ENCODE measurements at places on chromosomes 2 and 18.
A peak's percentile ranks its signal among the peaks of the same experiment; 100 is the strongest.

DNA sequence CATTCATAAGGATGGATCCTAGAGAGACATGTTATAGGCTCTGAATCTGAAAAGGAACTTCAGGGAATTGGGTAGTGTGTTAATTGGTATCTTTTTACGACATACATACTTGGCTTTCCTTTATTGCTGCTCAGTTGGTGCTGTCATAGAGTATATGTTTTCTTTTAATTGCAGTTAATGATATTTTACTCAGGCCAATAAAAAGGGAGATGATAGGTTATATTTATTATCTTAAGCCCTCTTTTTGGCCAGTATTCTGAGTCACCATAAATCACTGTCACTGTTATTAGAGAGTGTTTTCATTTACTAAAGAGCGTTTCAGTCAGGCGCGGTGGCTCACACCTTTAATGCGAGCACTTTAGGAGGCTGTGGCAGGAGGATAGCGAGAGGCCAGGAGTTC, 47.6 kb downstream of the RALBP1 start:
- DNase-seq = no peak

DNA sequence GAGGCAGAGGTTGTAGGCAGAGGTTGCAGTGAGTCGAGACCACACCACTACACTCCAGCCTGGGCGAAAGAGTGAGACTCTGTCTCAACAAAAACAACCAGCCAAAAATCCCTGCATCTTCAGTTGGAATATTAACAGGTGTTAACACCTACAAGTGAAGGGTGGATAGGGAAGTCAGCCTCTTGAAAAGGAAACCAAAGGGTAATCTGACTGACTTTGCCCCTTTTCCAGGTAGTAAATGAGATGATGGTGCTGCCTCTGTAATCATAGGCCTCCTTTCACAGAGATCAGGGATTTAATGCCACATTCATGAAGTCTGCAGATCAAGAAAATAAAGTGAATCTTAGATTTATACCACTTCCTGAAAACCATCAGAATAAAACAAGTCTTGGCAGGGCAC, 133.6 kb downstream of the GALNT1 start:
- DNase-seq = no peak

DNA sequence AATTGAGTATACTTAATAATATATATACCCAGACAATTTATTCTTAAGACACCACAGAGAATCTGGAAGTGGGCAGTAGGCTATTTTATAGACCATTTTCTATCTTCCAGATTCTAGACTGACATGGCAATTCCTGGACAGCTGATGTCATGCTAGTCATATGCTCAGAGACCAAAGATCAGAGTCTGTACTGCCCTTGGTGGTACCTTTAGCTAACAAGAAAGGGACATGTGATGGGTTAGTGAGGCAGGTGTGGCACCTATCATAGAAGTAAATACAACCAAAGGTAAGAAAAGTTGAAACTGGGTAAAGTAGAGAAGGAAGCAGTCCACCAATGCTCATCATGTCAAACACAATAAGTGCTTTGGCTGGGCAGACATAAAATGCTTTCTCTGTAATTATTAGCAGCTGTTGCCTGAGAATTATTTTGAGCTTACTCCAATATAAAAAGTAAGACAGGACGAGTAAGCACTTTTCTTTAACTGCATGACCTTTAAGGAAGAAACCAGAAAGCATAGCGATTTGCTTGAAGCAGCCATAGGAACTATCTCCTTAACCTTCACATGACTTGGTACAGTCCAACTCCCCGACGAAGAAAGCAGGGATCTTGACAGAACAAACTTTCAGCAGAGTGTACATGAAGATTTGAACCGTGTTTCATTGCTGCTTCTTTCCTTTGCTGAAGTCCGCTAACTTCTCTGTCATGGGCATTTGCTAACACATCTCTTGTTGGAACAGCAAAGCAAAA, 47.1 kb downstream of the SLC40A1 start:
- DNase-seq = peak; percentile 48

GRCh38 chr2:241033336-241033987, 35.0 kb downstream of the SNED1 start:
- no peak for DNase-seq

DNA sequence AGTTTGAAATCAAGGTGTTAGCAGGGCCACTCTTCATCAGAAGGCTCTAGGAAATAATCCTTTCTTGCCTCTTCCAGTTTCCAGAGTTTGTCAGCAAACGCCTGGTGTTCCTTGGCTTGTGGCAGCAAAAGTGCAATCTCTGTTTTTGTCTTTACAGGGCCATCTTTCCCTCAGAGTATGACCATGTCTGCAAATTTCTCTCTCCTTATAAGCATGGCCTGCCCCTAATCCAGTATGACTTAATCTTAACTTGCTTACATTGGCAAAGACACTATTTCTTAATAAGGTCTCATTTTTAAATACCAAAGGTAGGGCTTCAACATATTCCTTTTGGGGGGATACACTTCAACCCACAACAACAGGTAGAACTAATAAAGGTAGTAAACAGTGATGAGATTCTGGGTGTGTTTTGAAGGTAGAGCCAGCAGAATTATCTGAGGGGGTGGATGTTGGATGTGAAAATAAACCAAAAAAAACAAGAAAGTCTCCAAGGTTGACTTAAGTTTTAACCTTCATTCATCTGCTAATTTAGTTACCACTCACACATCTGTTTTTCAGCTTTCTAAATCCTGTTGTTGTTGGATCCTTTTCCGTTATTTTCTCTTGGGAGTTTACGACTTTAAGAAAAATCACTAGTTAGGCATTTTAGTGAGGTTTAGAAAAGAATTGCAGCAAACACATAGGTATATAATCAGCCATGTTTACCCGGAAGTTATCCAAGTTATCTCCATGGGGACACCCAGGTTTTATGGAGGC, 234.4 kb upstream of the FIGN start:
- peak; percentile 9 for DNase-seq

GRCh38 chr2:58762176-58762781, 521.2 kb upstream of the FANCL start:
- DNase-seq = peak; percentile 24

DNA sequence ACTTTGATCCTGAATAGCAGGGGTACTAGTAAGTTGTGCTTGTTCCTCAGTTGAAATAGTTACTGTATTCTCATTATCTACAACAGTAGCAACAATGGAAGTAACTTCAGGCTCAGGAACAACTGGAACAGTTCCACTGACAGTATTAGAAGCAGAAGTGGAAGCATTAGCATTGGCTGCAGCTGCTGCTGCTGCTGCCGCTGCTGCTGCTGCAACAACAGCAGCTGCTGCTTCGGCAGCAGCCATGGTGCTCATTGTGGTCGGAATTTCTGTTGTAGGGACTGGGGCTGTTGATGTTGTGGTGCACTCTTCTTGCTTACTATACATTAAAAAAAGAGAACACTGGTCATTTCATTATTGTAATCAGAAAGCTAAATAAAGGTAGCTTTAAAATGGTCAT, 40.8 kb downstream of the PRPF40A start:
- no peak for DNase-seq

- no peak for DNase-seq
Observed at GRCh38 chr2:179793238-179793637, 68.2 kb downstream of the ZNF385B start.

- DNase-seq = no peak
Observed at GRCh38 chr18:44507729-44508325, 172.9 kb upstream of the SETBP1 start.

DNA sequence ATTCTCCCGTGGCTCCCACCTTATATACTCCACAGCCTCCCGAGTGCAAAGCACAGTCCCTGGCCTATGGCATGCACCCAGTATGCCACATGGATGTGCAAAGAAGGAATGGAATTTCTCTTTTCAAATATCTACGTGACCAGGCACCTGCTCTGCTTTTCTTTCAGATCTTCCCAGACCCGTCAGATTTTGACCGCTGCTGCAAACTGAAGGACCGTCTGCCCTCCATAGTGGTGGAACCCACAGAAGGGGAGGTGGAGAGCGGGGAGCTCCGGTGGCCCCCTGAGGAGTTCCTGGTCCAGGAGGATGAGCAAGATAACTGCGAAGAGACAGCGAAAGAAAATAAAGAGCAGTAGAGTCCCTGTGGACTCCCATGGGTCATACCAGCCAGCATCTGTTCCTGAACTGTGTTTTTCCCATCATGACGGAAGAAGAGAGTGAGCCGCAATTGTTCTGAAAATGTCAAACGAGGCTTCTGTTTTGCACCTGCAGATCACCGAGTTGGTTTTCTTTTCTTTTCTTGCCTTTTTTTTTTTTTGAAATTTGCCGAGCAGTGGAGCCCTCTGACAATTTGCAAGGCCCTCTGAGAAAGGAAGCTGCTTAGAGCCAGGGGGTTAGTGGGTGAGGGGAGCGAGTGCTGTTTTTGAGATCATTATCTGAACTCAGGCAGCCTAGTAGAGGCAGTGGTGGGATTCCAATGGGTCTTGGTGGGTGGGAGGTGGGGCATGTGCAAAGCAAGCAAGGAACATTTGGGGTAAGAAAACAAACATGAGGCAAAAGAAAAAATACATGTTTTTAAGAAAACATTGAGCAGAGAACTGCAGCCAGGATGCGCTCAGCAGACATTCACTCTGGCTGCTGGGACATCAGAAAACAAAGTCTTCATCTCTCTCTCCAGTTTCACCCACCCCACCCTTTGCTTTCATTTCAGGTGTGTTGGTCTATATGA, 26.2 kb downstream of the LBH start:
- DNase-seq = no peak

- DNase-seq = peak; percentile 52
Observed at GRCh38 chr2:241950413-241951315, 81.1 kb downstream of the RTP5 start.
